Thyroid gland (tissue), 4 donors: ENCODE measurements at places on chromosomes 7 and 10. TPM values are rescaled to one million over a fixed set of nuclear protein-coding genes. Genes with fewer than 3 reads are reported as not detected.

DNA sequence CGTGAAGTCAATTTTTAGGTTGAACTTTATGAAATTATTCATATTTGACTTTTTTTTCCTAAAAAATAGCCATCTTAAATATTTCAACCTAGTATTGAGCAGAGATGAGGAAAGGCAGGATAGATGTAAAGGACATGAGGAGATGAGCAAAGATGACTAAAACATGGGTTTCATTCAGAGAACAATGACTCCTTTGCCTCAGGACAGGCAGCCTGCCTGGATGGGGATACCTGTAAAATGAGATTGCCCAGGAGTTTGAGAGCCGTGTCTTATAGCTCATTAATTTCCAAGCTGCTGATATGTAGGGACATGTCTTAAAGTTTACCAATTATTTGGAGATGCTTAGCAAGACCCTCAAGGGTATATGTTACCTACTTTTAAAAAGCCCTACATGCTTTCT lies 243.8 kb upstream of the MDFIC start:
- no peak for DNase-seq

DNA sequence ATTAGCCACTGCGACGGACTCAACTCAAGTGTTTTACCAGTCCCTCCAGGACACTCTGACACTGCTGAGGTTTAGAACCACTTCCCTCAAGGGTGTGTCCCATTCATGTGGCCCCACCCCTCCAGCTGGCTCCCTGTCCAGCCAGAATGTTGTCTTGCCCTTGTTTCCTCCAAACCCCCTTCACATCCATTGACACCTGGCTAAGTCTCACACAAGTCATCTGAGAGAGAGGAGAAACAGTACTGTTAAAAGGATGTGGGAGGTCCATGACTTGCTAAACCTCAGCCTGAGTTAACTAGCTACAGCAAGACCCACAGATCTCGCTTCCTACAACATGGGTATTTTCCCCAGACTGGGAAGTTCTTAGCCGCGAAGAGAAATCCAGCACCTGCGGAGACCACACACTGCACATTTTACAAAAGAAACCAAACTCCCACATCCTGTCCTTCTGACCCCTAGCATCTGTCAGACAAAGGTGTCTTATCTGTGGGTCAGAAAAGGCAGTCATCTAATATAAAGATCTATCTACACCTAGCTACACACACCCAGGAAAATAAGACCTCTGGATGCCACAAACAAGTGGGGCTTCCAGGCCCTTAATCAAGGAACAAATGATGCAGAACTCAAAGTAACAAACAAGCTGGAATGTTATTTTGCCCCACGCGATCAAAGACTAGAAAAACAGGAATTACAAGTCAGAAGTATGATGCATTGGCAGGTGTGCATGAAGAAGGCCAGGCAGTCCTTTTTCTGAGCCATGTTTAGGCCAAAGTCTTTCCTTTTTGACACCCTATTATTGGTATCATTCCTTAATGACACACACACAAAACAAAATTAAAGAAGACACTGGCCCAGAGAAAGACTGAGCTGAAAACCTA lies 13.9 kb downstream of the OSBPL3 start:
- DNase-seq, result peak; percentile 50

DNA sequence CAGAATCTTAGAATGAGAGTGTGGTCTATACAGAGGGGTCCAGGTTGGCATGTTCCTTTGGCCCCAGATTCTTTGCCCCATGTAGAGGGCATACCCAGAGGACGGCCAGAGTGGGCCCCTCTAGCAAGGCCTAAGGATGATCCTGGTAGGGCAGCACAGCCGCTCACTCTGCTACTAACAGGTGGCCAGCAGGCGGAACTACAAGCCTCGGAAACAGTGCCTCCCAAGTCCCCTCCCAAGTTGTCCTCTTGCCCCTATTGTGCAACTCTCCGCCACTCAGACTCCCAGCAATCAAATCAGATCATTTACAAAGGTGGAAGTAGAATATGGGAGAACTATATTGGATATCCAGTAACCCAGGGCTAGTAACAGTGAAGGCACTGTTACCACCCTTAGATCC lies 107.4 kb downstream of the STRA8 start:
- no peak for DNase-seq

The ZNF32 gene
- total RNA-seq, result 34.4 TPM

- DNase-seq, result no peak
Observed at GRCh38 chr7:112510001-112510742, 29.4 kb downstream of the LSMEM1 start.

DNA sequence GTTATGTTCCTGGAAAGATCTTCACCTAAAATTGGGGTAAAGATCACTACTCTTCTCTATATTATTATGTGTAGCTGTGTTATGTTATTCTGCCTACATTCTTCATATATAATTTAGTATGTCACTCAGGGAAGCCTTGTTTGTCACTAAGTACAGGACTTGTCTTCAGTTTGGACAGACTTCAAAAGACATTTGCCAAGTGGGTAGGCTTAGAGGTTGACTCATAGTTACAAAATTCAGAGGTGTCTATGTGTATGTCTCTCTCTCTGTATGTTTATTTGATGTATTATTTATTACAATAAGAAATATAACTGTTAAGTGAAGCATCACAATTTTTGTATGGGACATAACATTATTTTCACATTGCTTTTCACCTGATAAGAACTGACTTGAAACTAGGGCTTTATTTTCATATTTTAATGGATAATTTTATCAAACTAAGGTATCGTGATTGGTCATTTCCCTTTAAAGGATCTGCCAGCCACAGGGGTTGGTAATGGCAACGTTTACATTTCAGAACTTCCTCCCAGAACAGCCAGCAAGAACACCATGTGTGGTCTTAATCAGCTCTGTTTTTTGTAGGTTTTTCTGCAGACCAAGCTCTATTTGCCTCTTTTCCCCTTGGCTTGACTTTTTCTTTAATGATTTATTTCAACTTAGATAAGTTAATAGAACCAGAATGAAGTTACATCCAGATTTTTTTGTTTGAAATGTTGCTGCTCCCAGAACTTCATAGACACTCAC lies 262.1 kb upstream of the CACNA2D1 start:
- DNase-seq, result no peak

The FKBP6 gene
- total RNA-seq, result not detected

The CNPY1 gene
- total RNA-seq, result not detected

DNA sequence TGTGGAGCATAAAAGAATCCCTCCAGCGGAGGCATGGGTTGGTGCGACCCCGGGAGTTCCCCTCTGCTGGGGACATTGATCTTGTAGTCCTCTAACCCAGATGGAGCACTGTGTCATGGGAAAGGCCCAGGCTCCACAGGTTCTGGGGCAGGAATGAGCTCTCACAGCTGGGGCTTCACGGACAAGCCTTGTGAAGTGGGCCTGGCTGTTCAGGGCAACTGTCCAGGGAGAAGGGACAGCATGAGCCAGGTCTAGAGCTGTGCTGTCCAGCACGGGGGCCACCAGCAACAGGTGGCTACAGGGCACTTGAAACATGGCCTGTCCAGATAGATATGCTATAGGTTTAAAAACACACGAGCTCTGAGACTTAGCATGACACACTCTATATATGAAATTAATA lies 11.4 kb downstream of the GPR26 start:
- no peak for DNase-seq

GRCh38 chr10:117130862-117131375 lies 7.2 kb downstream of the VAX1 start:
- DNase-seq, result no peak

GRCh38 chr10:71014021-71014805 lies 125.8 kb upstream of the PCBD1 start:
- no peak for DNase-seq

DNA sequence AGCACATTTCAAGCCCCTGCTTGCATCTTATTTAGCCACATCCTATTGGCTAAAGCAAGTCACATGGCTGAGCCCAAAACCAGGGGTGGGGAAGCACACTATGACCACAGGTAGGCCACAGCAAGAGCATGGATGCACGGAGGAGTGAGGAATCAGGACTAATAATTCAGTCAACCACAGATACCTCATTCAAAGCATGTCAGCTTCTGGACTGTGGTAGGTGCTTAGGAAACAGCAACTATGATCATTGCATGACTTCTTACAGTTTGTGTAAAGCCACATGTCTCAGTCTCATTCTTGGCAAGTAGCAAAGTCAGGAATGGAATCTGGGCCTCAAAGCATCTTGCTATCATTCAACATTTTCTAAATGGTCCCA lies 79.0 kb upstream of the EMX2 start:
- no peak for DNase-seq

GRCh38 chr7:158726277-158726807 lies 21.7 kb upstream of the NCAPG2 start:
- no peak for DNase-seq

DNA sequence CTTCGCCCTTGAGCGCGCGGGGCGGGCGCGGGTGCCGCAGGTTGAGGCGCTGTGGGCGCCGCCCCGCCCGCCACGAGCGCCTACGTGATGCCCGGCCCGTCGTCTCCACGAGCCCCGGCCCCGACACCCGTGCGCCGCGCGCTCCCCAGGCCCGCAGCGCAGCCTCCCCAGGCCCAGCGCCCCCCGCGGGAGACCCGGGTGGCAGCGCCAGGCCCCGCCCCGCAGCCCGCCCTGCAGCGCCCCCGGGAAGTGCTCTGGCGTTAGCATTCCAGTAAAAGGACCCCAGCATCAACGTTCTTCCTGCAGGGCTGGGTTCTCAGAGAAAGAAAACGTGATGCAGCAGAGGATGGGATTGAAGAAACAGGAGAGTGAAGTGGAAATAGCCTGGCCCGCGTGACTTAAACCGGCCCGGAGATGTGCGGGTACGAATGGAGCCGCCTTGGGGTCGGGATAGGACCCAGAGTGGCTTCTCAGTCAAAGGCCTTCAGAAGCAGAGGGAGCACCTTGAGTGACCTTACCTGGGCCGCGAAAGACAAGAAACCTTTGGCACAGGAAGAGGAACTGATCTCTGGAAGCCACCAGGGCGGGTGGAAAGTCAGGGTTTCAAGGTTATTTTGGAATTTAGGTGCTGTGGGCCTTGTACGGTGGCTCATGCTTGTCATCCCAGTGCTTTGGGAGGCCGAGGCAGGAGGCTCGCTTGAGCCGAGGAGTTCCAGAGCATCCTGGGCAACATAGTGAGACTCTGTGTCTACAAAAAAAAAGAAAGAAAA lies 1.8 kb downstream of the PFKP start:
- DNase-seq, result peak; percentile 37

The PDZD7 gene
- 1.1 TPM for total RNA-seq

The PLPP4 gene
- 0.54 TPM for total RNA-seq

GRCh38 chr10:108783897-108784296 lies 1139.4 kb downstream of the XPNPEP1 start:
- DNase-seq, result no peak

- no peak for DNase-seq
Observed at GRCh38 chr10:102435529-102436233, 3.3 kb upstream of the CUEDC2 start.

DNA sequence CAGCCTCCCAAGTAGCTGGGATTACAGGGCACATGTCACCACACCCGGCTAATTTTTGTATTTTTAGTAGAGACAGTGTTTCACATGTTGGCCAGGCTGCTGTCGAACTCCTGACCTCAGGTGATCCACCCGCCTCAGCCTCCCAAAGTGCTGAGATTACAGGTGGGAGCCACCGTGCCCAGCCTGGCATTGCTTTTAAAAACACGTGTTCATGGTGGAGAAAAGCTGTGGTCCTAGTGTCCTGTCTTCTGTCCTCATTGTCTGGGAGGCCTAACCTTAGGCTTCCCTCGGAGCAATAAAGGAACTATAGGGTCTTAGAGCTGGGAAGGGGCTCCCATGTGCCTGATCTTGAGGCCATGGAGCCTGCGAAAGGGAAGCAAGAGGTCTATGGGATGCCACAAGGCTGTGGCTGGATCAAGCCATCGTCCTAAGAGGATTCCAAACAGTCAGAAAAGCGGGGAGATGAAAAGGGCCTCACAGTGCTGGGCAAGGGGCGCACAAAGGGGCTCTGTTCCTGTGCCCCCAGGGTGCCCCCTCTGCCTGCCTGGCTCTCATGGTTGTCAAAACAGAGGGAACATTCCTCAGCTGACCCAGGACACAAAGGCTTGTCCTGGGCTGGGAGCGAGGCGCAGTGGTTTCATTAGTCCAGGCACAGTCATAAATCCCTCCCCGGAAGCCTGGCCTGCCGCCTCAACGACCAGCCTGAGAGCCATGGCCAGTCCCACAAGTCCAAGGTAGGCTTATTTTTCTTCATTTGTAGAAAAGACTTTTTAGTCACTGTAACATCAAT lies 106.6 kb upstream of the TNS3 start:
- no peak for DNase-seq

GRCh38 chr7:100609958-100610357 lies 2.4 kb upstream of the MOSPD3 start:
- DNase-seq, result no peak
